ENCODE measurements at places on chromosomes 3 and 15.

GRCh38 chr3:50119786-50120185 lies 31.1 kb downstream of the RBM5 start:
- DNase-seq = no peak

DNA sequence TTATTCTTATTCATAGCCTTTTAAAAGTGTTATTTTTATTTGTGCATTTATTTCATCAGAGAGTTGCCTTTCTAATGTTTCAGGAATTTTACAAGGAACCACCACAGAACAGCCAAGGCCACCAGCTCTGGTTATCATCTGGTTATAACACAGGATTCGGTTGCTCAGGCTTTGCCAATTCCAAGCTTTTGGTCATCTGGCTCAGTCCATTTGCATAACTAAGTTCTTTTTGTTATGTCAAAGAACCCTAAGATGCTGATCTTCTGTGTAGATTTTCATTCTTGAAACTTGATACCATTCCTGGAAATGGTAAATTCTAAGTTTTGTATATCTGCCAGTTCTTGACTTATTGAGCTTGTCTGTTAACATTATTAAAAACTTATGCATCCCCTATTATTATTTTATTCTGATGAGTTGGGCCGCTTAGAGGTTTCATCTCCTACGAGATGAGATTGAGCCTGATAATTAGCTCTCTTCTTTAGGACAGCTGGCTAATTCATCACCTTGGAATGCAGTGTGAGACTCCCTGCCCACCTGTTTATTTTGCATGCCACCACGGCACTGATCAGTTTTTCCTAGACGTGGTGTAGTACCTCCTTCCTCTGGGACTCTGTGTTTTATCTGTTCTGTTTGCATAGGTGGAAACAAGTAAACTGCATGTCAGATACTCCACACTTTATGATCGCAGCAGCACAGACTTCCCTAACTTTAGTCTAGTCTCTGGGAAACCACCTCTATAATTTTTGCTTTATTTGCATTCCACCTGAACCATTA lies 264.8 kb downstream of the SLCO3A1 start:
- DNase-seq = no peak

- DNase-seq = no peak
Observed at GRCh38 chr15:63887630-63888029, 53.9 kb upstream of the HERC1 start.

DNA sequence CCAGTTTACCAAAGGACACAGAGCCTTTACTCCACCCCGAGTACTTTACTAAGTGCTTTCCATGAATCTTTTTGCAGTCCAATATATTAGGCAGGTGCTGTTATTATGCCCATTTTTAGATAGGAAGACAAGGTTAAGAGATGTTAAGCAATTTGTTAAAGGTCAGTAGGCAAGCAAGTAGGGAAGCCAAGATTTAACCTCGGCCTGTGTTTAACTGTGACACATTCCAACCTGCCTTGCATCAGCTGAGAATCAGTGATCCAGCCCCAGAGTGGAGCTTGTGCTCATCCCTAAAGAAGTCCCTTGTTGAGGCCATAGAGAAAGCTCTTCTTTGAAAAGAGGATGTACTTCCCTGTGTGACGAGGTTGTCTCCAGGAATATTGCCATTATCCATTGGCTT lies 51.3 kb upstream of the C15orf61 start:
- DNase-seq = no peak

- DNase-seq = no peak
Observed at GRCh38 chr3:72784226-72784625, 64.0 kb downstream of the SHQ1 start.

Measured in activated naive CD4-positive, alpha-beta T cell treated with anti-CD3 and anti-CD28 coated beads for 36 hours (primary cell).